ENCODE measurements at places on chromosomes 3 and 15. TPM values are rescaled to one million over a fixed set of nuclear protein-coding genes. Genes with fewer than 3 reads are reported as not detected.

DNAJC13 gene
- total RNA-seq, result 35.7 TPM

UBAP1L gene
- 5.6 TPM for total RNA-seq

DNA sequence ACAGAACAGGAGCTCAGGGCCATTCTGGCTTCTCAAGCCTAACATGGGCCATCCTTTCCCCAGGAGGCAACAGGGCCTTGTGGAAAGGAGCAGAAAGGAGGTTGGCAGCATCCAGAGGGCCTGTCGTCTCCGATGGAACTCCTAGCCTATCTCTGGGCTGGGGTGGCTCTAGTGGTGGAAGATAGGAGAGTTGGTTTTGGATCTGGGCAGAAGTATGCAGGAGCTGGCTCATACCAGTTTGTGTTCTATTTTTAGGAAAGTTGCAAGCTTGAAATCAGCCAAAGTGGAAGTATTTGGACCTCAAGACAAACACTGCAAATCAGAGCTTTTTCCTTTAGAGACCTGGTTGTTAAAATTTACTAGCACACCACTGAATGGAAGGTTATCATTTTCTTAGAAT, 35.4 kb upstream of the XCR1 start:
- DNase-seq, result no peak

GRCh38 chr3:42539871-42540714, 37.6 kb downstream of the VIPR1 start:
- DNase-seq, result peak; percentile 60

GRCh38 chr3:130462089-130462488, 54.9 kb upstream of the COL6A6 start:
- DNase-seq, result no peak

- DNase-seq, result no peak
These were observed 15.0 kb downstream of the XCR1 start for GRCh38 chr3:46012246-46012645.

- no peak for DNase-seq
These were observed 758.0 kb downstream of the NTRK3 start for GRCh38 chr15:87498560-87498959.

DNA sequence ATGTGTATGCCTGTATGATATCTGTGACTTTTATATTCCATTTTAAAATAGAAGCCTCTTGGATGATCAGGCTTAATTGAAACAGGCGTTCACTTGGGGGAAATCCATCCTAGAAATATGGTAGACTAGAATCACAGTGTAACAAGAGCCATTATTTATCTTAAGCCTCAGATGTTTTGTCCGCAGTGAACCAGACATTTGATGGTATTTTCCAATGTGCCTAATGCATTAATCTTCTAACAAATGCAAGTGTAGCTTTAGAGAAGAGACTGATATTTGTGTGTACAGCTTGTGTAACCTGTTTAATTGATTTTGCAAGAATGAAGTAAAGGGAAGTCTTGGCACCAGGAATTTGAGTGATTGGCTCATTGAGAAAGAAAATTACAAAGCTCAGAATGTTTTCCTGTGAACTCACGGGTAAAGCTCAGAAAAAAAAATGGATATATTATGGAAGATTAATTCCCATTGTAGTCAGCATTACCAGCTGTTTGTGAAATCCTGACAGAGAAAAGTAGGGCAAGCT, 155.7 kb downstream of the SV2B start:
- DNase-seq, result no peak

All from mucosa of gallbladder (tissue), 1 donor.